ENCODE measurements at places on chromosomes 5 and 9. TPM values are rescaled to one million over a fixed set of nuclear protein-coding genes. Genes with fewer than 3 reads are reported as not detected.

The SPRY4 gene
- not detected for polyA plus RNA-seq

The GABRA1 gene
- polyA plus RNA-seq: not detected

The BTNL8 gene
- not detected for polyA plus RNA-seq

The KIF20A gene
- not detected for polyA plus RNA-seq

The SLC4A9 gene
- not detected for polyA plus RNA-seq

The POC5 gene
- 14.1 TPM for polyA plus RNA-seq

The C5orf52 gene
- polyA plus RNA-seq: not detected

The ARL14EPL gene
- polyA plus RNA-seq: not detected

The CDH6 gene
- not detected for polyA plus RNA-seq

All from CD4-positive, alpha-beta memory T cell (primary cell).